Activated CD8-positive, alpha-beta memory T cell treated with anti-CD3 and anti-CD28 coated beads, Interleukin-2, amount 50 U/mL, for 4 hours (primary cell): ENCODE measurements at places on chromosomes 3 and 15.

GRCh38 chr3:97971679-97972567, at the start of gene RIOX2:
RIOX2 (minus strand) TSS chr3:97972431; CDS start chr3:97967593, 4,838 bp downstream.
- peak; percentile 79 for DNase-seq

DNA sequence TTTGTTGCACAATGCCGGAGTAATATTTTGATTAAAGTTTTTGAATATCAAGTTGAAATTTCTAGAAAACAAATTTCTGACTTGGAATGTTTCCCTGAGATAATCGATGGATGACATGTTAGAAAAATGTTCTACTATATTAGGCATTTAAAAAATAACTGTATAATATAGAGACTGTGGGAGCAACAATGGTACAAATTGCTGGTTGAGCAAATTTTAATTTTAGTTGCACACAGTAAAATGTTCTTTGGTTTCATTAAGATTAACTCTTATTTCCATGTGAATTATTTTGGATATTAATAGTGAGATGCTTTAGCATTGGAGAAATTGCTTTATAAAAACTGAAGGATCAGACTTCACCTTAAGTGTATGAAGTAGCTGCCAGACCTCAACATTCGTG, 9.3 kb downstream of the USP3 start:
- DNase-seq, result no peak

- DNase-seq, result no peak
Observed at GRCh38 chr3:160053048-160053391, 64.4 kb downstream of the IL12A start.

DNA sequence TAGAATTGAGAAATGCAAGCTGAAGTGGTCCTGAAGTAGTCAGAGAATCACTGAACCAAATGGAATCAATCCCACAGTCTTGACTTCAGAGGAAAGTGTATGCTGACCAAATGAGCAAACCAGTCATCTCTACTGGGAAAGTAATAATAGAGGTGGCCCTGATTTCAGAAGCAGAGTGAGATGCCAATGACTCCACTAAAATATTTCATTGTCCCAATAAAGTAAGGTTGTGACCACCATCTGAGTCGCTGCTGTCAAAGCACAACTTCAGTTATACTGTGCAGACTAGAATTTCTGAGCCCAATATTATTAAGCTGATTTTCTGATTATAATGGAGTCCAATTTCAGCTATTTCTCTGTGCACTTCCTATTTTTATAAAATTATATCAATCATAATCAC, 334.4 kb upstream of the THBS1 start:
- no peak for DNase-seq

DNA sequence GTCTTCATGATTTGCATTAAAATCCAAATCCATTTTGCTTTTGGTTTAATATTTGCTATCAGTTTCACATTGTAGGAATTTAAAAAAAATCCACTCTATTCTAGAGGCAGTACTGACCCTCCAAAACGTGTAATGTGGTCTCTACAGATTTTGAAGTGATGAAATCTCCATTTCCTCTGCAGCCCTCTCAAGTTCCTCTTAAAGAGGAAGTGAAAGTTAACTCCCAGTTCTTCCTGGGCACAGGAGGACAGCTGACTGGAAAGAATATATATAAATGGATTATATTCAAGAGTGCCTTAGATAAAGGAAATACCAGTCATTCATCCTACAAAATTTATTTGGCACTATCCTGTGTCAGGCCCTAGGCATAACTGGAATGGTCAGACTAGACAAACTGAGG, 83.5 kb upstream of the PLCL2 start:
- DNase-seq, result no peak

- DNase-seq, result no peak
Observed at GRCh38 chr3:2390926-2391532, 292.4 kb downstream of the CNTN4 start.
